Hematopoietic multipotent progenitor cell treated with erythropoietin and hydrocortisone succinate and interleukin-3 and kit ligand, for 17 days (in vitro differentiated cells): ENCODE measurements at places on chromosomes 7 and 10.

GRCh38 chr7:99016196-99016595 is 127.7 kb downstream of the SMURF1 start:
- no peak for DNase-seq

- DNase-seq = no peak
Observed at GRCh38 chr10:70509757-70510147, 31.2 kb downstream of the PALD1 start.

GRCh38 chr7:7883394-7883793 is 85.2 kb upstream of the GLCCI1 start:
- DNase-seq = no peak

- no peak for DNase-seq
Observed at GRCh38 chr7:104275900-104276299, 52.5 kb upstream of the LHFPL3 start.

- no peak for DNase-seq
Observed at GRCh38 chr7:24659505-24659904, 86.3 kb downstream of the PALS2 start.

DNA sequence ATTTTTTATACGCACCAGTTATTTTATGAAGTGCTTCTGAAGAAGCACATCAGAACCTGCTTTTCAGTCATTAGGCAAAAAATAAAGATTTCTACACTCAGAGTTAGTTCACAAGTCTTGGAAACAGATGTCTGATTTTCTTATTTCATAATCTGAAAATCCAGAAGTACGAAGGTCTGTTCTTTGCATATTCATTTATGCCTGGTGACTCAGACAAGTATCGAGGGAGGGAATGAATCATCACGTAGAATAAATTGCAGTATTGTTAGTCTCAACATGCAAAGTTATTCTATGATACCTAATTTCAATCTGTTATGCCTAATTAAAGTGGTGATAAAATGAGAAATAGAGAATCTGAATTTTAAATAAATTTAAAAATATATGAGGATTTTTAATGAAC is 113.6 kb upstream of the SEM1 start:
- DNase-seq = no peak

DNA sequence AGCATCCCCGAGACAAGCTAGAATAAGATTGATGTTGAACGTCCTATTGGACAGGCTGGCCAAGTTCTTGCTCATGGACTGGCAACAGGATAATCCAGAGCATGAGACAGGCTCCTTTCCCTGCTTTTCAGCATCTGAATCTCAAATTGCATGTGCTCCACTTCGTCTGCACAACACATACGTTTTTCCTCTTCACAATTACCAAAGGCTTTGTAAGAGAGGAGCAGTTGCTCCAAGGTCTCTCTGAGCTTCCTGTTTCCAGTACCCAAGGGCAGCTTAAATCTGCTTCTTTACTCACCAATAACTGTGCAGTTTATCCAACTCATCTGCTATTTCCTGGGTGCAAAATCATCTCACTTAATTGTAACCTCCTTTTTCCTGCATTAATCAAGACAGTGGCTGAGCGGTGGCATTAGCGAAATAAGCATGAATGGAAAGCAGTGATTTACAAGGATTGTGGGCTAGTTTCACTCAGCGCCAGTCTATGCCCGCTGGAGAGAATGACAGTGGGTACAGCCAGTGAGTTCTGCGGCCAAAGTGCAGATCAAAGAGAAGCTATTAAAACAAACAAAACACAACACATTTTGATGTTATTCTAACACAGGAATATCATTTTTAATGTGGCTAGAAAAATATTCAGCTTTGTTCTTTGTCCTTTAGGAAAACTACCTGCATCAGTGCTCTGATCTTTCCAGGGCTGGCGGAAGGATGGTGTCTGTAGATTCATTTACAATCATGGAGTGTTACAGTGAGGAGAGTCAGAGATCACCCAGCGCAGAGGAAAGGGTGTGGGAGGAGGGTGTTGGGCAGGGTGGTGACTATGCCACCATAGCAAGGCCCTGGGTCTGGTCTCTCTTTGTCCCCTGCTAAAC is 79.8 kb downstream of the CHN2 start:
- DNase-seq = no peak

DNA sequence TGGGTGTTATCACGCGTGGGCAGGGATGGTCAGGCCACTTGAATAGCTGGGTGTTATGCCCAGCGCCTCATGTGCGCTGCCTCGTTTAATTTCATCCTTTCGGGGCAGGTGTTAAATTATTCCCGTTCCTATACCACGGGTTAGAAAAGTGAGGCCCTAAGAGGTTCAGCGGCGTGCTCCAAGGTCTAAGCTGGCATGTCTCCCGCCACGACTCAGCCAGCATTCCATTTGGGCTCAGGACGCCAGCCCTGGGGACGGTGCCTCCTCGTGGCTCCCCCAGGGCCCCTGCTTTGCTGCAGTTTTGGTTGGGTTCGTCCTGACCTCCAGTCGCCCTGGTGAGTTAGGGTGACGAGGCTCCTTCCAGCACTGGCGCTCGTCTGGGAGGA is 124.5 kb downstream of the TRRAP start:
- no peak for DNase-seq

DNA sequence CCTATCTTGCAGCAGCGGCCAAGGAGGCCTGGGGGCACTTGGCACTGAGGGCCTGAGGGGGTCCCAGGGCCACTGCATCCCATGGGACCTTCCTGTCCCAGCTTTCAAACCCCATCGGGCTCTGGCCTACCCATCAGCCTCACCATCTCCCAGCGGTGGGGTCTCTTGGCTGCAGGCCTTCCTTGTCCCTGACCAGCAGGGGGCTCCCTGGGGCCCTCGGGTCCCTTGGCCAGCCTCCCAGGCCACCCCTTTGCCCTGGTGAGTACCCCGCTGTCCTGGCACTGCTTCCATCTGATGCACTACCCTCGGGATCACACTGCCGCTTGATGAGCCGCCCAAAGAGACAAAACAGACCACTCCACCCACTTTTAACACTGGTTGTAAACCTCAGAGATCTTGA is 43.5 kb downstream of the YKT6 start:
- DNase-seq = no peak

DNA sequence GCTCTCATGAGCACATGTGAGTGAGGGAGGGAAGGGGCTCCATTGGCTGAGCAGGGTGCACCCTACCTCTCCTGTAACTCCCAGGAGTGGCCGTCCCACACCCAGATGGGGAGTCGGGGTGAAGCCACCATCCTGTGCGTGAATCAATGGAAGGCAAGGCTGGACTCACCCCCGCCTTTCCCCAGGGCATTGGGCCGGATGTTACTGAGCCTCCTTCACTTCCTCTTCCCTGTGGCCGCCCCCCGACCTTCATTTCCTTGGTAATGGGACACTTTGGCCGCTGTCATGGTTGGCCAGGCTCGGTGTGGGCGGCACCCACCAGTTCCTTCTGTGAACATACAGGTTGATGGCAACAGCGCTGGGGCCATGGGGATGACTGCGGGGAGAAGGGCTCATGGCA is 209.0 kb downstream of the MGMT start:
- no peak for DNase-seq

- no peak for DNase-seq
Observed at GRCh38 chr10:119350502-119351097, 143.2 kb downstream of the GRK5 start.

- DNase-seq = no peak
Observed at GRCh38 chr10:129950676-129951075, 13.4 kb downstream of the EBF3 start.

GRCh38 chr10:76879116-76879913 is 758.3 kb downstream of the KCNMA1 start:
- no peak for DNase-seq

DNA sequence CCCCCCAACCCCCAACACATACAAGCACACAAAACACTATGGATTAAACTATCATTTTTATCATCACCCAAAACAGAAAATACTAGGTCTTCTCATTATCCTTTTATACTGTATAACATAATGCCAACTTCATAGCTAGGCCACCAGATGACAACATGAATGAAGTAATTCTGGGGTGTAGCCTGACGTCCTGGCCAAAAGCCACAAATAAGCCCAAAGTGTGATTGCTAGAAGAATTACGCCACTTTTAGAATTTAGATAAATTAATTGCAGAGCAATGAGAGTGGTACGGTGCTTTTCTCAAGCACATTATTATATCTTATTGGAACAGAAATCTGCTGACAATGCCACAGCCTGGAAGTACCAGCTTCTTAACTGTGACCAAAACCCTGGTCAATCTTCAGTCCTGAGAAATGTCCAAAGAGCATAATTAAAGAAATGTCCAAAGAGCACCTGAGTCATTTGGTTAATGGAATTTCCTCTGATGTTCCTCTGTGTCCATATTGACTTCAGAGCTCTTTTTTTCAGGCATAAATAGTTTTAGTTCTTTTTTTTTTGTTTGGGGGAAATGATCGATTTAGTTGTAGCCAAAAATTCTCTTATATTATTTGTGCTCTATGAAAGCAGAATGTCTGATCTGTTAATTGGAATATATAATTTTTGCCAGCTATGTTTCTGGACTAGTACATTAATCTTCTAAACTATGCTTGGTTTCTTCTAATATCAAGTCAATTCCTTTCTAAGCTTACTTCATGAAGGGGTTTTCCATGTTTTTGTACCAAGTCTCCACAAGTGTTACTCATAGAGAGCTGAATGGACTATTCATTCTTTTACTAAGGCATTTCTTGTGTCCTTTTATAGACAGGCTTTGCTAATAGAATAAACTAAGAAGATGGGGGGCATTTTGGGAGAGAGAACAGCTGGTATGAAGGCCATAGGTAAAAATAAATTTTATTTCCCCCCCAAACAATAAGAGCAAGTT is 233.4 kb upstream of the SLC26A5 start:
- DNase-seq = no peak

- no peak for DNase-seq
Observed at GRCh38 chr7:115869190-115869589, 161.4 kb downstream of the TFEC start.
